Progenitor cell of endocrine pancreas (in vitro differentiated cells): ENCODE measurements at places on chromosomes 4 and X. TPM values are rescaled to one million over a fixed set of nuclear protein-coding genes. Genes with fewer than 3 reads are reported as not detected.

The EPGN gene
- not detected in 2 replicates for total RNA-seq

The FGG gene
- 7.4 and 14.0 TPM in 2 replicates for total RNA-seq

- DNase-seq: no peak
Observed at GRCh38 chrX:10794203-10794630, 173.8 kb upstream of the MID1 start.

- no peak for DNase-seq
Observed at GRCh38 chr4:39124885-39125599, 57.3 kb upstream of the WDR19 start.

The PASD1 gene
- not detected in 2 replicates for total RNA-seq

The COL25A1 gene
- 3.8 and 3.9 TPM in 2 replicates for total RNA-seq

The SPANXB1 gene
- total RNA-seq: not detected in 2 replicates

DNA sequence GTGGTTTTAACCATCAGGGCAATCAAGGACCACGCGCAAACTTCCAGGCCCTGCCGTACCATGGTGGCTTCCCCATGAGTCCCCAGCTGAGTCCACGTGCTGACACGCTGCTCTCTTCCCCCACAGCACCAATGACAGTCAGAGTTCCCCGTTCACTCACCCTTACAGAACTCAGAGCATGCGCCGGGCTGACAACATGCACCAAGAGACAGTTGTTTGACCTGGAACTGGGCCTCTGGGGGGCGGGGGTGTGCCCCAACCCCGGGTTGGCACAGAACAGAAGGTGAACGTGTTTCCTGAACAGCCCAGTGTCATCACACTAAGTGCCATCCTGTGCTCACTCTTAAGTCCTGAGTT lies 29.4 kb downstream of the IRF2 start:
- no peak for DNase-seq
